Muscle of arm (tissue), 14 donors: ENCODE measurements at places on chromosomes 5 and 9.

DNA sequence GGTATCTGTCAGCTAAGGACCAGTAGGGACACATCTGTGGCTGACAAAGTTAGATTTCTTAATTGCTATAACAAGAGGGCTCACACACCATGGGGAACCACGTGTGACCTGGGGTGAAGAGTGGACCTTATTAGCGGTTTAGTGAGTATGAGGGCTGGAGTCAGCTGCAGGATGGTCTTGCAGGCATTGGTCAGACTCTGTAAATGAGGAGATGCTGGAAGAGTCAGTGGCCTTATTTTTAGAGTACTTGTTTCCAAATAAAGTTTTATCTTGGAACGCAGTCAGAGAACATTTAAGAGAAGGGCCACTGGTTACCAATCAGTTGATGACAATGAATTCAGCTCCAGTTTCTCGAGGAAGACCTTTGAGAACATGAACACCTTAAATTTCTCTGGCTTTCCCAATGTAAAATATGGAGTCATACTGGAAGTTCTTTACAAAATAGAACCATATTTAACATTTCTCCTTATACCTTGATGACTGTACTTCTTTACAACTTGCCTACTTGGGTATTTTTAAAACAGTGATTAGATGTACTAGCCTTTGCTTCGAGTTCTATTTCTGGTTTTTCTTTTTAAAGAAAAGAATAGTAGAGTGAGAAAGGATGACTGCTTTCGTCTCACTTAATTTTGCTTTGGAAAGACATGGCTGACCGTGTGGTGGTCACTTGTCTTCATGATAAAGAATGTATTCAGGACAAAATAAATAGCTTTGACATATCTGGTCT lies 185.9 kb upstream of the S1PR3 start:
- no peak for DNase-seq

DNA sequence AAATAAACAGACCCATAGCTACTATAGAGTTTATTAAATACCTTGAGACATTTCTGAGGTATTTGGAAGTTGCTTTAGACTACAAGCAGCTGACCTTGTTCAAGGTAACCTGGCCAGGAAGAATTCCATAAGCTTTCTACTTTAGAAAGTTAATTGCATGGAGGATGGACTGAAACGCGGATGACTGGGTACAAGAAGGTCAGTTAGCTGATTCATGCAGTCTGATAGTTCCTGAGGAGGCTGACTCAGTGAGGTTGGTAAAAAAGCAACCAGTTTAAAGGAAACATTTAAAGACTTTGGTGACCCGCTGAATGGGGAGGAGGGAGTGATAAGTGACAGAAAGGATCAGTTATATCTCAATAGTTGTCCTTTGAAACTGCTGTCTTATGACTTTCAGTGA lies 670.1 kb upstream of the CDH9 start:
- DNase-seq, result no peak

DNA sequence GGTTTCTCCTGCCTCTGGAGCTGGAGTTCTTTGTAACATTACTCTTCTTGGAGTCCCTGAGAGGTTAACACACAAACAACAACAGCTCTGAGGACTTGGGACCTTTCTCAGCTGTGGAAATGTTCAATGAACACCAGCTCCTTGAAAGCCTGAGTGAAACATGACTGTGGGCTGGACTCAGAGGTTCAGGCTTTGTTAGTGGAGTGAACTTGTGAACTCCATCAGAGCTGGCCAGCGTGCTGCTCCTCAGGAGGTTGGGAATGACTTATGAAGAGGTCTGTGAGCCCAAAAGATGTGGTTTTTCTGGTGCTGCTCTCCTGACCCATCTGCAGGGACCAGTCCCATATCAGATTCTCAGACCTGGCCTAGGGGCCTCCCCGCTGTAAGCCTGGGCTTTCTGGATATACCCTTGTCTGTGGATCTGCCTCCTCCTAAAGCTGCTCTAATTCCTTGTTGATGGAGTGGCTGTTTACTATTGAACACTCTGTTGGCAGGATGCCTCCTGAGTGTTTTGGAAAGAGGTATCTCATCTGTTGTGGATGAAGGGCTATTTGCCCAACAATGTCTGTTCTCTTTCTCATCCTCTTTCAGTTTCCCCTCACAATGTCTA lies 170.0 kb upstream of the GDNF start:
- DNase-seq, result no peak

DNA sequence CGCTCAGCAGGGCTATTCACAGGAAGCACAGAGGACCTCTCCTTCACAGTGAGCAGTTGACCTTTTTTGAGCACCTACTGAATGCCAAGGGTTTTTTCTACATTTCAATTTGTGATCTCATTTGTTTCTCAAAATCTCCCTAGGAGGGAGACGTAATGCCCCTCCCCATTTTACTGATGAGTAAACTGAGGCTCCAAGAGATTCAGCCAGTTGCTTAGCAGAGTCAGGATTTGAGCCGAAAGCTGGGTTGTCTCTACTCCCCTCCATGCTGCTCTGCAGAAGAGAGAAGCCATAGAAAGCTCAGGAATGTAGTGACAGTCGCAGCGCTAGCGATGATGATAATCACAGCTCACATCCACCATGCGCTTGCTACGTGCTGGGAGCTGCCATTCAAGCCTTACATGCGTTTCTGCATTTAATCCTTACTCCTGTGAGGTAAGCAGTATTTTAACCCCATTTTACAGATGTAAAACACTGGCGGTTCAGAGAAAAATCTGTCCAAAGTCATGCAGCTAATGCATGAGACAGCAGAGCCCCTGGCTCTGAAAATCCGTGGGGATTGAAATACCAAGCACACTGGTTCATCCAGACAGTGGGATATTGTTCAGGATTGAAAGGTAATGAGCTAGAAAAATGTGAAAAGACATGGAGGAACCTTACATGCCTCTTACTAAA lies 33.8 kb downstream of the ERGIC1 start:
- no peak for DNase-seq

GRCh38 chr9:133584559-133585476 lies 24.4 kb downstream of the FAM163B start:
- no peak for DNase-seq

GRCh38 chr9:80554301-80554700 lies 982.5 kb downstream of the TLE4 start:
- no peak for DNase-seq

DNA sequence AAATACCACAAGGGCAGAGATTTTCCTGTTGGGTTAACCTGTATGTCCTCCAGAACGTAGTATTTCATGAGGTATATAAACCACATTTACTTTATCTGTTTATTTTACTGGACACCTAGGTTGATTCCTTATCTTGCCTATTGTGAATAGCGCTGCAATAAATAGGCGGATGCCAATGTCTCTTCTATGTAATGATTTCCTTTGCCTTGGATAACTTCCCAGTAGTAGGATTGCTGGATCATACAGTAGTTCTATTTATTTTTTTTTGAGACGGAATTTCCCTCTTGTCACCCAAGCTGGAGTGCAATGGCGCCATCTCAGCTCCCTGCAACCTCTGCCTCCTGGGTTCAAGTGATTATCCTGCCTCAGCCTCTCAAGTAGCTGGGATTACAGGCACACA lies 15.6 kb upstream of the TUT7 start:
- DNase-seq, result no peak

DNA sequence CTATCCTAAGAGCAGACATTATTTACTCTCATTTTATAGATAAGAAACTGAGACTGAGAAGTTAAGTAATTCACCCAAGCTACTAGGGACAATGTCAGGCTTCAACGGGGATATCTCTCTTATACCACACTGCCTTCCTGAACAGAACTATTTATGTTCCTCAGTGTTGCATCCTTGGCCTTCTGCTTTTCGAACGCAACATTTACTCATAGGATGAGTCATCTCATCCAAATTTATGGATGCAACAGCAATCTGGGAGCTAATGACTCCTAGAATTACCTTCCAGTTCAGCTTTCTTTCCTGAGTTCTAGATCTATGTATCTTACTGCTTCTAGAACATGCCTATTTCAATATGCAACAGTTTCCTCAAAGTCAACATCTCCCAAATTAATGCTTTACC lies 103.6 kb upstream of the PAM start:
- DNase-seq, result no peak

DNA sequence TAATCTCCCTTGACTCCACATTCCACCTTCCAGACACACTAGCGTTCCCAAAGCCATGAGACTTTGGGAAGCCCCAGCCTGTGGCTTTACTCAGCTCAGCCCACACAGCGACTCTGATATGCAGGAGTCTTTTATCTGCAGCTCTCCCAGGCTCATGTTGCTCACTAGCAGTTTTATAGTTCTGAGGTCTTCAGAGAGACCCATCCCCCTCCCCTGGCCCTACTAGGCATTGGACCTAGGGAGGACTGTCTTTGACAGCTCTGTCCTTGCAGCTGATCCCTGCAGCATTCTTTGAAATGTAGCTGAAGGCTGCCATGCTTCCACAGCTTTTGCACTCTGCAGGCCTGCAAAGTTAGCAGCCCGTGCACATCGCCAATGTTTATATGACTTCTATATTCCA lies 19.9 kb upstream of the CYLC2 start:
- DNase-seq, result no peak

DNA sequence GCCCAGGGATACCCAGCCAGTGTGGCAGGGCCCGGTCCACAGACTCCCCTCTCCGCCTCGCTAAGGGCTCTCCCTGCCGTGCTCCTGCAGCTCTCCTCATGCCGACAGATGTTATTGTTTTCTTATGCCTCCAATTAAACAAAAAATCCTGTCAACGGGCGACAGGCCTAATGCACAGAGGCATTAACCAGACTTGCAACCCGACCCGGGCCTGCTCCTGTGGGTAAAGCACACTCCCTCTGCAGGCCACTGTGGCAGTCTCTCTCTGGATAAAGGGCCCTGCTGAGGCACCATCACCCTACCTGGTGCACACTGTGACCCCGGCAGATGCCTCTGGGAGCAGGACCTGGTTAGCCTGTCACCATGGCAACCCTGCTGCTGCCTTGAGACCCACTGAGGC lies 27.5 kb upstream of the HAND1 start:
- no peak for DNase-seq

- peak; percentile 57 for DNase-seq
These were observed 82.9 kb downstream of the NREP start for GRCh38 chr5:111673891-111674626.

DNA sequence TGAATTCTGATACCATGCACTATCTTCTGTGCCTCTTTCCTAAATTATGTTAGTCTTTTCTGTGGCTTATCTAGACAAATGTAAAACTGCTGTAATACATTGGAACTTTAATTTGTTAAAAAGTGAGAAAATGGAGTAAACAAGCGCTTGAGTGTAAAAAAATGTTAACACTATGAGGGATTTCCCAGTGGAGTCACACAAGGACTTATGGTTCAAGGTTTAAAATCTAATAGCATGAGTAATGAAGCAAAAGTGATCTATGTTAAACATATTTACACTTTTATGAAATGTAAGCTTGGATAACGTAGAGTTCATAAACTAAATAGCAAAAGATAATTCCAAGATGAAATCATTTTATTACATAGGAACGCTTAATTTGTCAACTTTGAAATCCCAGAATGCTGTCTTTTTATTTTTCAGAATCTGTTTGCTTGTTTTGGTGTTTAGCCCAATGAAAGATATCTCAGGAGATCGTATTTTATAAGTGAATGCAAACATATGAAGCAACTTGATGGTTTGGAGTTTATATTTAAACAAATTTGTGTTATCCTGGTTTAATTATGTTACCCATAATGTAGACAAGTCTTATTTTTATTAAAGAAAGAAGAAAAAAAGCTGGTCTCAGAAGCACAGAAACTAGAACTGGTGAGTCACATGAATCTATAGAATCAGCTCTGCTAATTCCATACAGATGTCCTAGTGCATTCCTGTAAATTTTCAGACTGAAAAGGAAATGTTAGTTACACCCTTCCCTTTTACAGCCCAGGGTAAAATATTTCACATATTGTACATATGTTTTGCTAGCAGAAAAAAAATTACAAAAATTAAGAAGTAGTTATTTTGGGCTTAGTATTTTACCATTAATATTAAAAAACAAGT lies 34.2 kb upstream of the FBN2 start:
- peak; percentile 25 for DNase-seq

GRCh38 chr9:79719021-79719420 lies 147.3 kb downstream of the TLE4 start:
- DNase-seq, result no peak

- no peak for DNase-seq
These were observed 10.5 kb upstream of the TEX53 start for GRCh38 chr9:114668146-114668545.

DNA sequence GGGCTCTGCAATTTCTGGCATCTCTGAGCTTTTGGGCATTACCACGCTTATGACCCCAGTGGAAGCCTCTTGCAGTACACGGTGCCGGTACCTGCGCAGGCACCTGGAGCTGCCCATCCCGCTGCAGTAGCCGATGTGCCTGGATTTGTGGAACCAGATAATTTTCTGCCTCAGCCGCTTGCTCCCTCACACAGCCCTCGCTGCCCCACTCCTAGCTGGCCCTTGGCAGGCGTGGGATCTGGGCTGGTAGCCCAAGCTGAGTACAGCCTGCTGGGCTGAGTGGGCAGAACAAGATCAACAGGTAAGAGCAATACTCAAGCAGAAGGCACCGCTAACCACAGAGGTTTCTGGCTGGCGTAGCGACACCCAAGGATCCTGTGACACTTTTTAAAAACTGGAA lies 1808.8 kb upstream of the ACO1 start:
- no peak for DNase-seq

- DNase-seq, result no peak
These were observed 12.6 kb upstream of the LPCAT1 start for GRCh38 chr5:1536322-1536845.

GRCh38 chr5:30768056-30768690 lies 425.3 kb upstream of the CDH6 start:
- no peak for DNase-seq

DNA sequence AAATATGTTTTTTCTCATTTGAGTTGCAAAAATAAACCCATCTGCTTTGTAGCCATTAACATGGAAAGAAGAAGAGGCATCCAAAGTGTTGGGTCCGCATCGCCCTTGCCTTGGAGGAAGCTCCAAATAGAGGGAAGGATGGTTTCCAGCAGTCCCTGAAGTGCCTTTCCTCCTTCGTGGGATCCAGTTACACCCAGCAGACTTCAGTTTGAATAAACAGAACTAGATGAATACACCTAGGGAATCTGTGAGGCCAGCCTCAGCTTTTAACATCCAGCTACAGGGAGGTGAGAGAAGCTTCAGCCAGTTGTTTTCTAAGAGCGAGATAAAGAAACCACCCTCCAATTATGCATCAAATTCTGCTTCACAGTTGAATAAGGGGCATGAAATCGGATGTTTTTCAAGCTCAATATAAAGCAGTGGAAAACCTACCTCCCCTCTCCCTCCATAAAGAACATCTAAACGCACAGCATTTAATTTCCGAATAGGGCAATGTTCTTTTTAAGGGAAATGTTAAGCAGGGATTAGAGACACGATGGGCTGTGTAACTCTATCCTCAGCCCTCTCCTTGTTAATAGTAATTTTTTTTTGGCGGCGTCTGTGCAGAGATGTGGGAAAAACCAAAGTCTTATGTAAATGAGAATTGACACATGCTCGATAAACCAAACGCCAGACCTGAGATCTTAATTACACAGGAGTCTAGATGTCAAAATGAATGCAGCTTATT lies 264.7 kb downstream of the SLIT3 start:
- no peak for DNase-seq
